ENCODE measurements at places on chromosomes 12 and 14. TPM values are rescaled to one million over a fixed set of nuclear protein-coding genes. Genes with fewer than 3 reads are reported as not detected.

CLEC4D gene
- not detected for total RNA-seq

INHBC gene
- total RNA-seq = not detected

DNA sequence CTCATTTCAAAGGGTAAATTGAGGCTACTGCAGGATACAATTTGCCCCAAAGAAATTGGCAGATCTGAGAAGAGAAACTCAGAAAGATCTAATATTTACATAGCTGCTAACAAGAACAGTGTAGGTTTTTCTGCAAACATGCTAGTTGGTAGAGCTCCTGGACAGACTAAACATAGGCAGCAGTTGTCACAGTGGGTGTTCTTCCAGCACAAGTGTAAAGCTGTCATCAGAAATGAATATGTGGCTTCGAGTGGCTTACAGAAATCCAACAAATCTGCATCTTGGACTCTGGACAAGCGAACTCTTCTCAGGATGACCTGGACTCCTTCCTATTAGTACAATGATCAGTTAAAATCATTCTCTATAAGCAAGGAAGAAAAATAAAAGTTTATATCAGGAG, 5.9 kb downstream of the CBX5 start:
- no peak for DNase-seq

DNA sequence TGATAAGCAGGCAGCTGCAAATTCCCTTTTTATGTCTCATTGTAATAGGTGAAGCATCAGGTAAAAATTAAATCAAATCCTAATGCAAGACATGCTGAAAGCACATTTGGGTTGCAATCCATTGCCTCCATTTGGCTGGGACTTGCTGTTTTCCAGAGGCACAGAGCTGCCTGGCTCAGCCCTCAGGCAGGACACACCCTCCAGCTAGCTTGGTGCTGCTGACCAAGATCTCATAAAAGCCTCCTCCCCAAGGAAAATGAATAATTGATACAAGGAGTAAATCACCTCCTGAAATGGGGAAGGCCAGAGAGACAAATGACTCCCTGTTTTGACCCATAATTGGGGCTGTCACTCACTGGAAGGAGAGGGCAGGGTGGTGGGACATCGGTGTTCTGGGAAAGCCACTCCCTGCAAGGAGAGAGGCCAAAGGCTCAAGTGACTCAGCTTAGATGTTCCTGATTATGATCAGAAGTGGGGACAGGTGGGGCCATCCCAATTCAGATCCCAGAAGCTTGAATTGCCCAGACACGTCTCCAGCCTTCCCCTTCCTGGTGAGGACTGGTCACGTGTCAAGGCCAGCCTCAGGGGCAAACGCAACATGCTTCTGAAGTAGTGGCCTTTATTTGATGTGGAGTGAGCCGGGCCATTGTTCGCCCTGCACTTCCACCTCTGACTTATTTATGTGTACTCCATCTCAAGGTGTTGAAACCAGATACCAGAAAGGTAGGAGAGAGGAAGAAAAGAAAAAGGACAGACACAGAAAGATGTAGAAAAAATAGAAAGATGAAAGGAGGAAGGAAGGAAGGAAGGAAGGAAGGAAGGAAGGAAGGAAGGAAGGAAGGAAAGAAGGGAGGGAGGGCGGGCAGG, 773.7 kb downstream of the BCL11B start:
- DNase-seq = no peak
